Smooth muscle cell of the umbilical artery (primary cell): ENCODE measurements at places on chromosomes 1 and 21. TPM values are rescaled to one million over a fixed set of nuclear protein-coding genes. Genes with fewer than 3 reads are reported as not detected.

Gene OR6K3
- not detected in 2 replicates for total RNA-seq

Gene INTS3
- total RNA-seq: 34.1 and 55.4 TPM in 2 replicates

Gene ACTN2
- total RNA-seq: under 0.01 and 0.32 TPM in 2 replicates

Gene LCE3D
- not detected in 2 replicates for total RNA-seq

Gene SLAMF6
- not detected in 2 replicates for total RNA-seq

Gene PEX14
- 11.0 and 18.0 TPM in 2 replicates for total RNA-seq

Gene TMCC2
- total RNA-seq: 4.5 and 6.8 TPM in 2 replicates

Gene HSD3B1
- total RNA-seq: not detected in 2 replicates

Gene C1orf159
- 4.8 and 7.1 TPM in 2 replicates for total RNA-seq

Gene LCE2A
- total RNA-seq: not detected in 2 replicates

Gene DNM3
- 0.30 and 0.55 TPM in 2 replicates for total RNA-seq

Gene SYF2
- 29.1 and 42.5 TPM in 2 replicates for total RNA-seq

Gene SMIM1
- 1.2 and 7.4 TPM in 2 replicates for total RNA-seq

Gene USH2A
- not detected in 2 replicates for total RNA-seq

Gene SPAG17
- total RNA-seq: 0.05 TPM in 1 of 2 replicates, not detected in the other

Gene ACOT11
- 1.5 and 2.4 TPM in 2 replicates for total RNA-seq

Gene CALML6
- total RNA-seq: 0.59 and 0.88 TPM in 2 replicates

Gene NUF2
- total RNA-seq: 0.89 and 10.8 TPM in 2 replicates

Gene RNF186
- not detected in 2 replicates for total RNA-seq

Gene BOLA1
- total RNA-seq: 7.7 and 7.9 TPM in 2 replicates

Gene GFI1
- total RNA-seq: under 0.01 and 0.37 TPM in 2 replicates

Gene GLRX2
- total RNA-seq: 8.6 and 14.9 TPM in 2 replicates

Gene KCNT2
- 4.8 and 6.2 TPM in 2 replicates for total RNA-seq

Gene RIIAD1
- not detected in 2 replicates for total RNA-seq

Gene AMY1A
- not detected in 2 replicates for total RNA-seq

Gene GBP6
- not detected in 2 replicates for total RNA-seq

Gene DENND4B
- total RNA-seq: 24.3 and 37.8 TPM in 2 replicates

Gene IGSF3
- total RNA-seq: 0.89 and 2.4 TPM in 2 replicates

Gene SH2D1B
- total RNA-seq: not detected in 2 replicates

Gene EXO1
- total RNA-seq: 2.4 and 7.9 TPM in 2 replicates

Gene TNFRSF25
- 4.2 and 13.4 TPM in 2 replicates for total RNA-seq

Gene SH2D5
- 0.89 and 8.5 TPM in 2 replicates for total RNA-seq

Gene MEX3A
- total RNA-seq: 3.3 and 7.4 TPM in 2 replicates

Gene CCDC27
- total RNA-seq: not detected in 2 replicates

Gene KRTAP19-4
- total RNA-seq: not detected in 2 replicates

Gene KCNA3
- 0.14 TPM in 1 of 2 replicates, not detected in the other for total RNA-seq
